Activated CD8-positive, alpha-beta T cell treated with anti-CD3 and anti-CD28 coated beads, Interleukin-2, amount 10 ng/mL, durations not matched to agents 7 days and 5 days (primary cell): ENCODE measurements at places on chromosomes 7 and 10.

DNA sequence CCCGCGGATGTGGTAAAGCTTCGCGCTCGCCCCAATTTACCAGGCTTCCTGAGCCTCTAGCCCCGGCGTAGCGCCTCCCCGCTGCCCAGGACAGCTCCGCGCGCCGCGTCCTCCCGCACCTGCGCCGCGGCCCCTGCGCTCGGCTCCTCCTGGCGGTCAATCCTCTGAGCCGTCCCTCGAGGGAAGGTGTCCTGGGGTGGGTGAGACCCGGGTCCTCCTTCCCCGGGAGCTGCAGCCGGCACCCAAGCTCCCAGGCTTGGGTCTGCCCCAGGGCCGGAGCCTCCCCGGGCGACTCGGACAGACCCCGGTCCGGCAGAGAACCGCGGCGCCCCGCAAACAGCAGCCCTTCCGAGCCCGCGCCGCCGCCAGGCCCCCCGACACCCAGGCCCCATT, 512 bp downstream of the OSBPL3 start:
- DNase-seq, result peak; percentile 91

GRCh38 chr10:42996588-42996987, 80.3 kb upstream of the RET start:
- peak; percentile 2 for DNase-seq

GRCh38 chr10:110170142-110170971, 37.0 kb upstream of the MXI1 start:
- no peak for DNase-seq

- no peak for DNase-seq
Measured at GRCh38 chr10:78600740-78601139, 468.0 kb upstream of the ZMIZ1 start.

GRCh38 chr7:107678110-107678753, 17.6 kb downstream of the SLC26A4 start:
- no peak for DNase-seq

DNA sequence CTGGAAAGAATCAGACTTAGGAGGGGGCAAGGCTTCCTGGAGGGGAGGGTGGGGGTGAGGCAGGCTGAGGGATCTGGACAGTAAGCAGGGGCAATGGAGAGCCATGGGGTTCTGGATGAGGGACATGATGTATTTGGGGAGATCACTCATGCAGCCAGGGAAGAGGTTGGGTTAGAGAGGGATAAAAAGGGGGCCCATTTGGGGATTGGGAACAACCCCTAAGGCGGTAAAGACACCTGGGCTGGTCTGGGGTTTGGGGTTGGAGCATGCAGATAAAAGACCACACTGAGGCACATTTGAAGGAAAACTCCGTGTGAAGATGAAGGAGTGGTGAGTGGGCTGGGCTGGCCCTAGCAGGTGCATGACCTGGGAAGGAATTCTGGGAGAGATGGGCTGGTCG, 30.8 kb downstream of the HIF1AN start:
- no peak for DNase-seq

GRCh38 chr7:155852426-155853301, 40.4 kb upstream of the SHH start:
- DNase-seq, result no peak

DNA sequence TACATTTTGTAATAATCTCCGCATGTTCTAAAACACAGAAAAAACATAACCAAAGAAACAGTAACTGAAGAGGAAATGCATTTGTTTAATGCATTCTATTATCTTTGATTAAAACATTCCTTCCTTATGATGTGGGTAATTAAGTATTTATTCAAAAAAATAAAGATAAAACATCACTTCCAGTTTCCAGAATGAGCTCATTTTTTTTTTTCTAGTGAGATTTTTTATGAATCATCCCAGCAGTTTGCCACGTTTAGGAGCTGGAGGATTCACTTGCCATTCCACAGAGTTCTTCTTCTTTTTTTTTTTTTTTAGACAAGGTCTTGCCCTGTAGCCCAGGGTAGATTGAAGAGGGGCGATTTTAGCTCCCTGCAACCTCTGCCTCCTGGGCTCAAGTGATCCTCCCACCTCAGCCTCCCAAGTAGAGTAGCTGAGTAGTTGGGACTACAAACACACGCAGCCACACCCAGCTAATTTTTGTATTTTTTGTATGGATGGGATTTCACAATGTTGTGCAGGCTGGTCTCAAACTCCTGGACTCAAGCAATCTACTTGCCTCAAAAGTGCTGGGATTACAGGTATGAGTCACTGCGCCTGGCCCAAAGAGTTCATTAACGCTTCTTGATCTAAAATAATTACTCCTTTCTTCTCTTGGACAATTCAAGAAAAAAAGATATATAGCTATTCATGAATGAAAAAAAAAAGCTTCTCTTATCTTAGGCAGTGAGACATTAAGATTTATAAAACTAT, 177.3 kb downstream of the DKK1 start:
- DNase-seq, result no peak

DNA sequence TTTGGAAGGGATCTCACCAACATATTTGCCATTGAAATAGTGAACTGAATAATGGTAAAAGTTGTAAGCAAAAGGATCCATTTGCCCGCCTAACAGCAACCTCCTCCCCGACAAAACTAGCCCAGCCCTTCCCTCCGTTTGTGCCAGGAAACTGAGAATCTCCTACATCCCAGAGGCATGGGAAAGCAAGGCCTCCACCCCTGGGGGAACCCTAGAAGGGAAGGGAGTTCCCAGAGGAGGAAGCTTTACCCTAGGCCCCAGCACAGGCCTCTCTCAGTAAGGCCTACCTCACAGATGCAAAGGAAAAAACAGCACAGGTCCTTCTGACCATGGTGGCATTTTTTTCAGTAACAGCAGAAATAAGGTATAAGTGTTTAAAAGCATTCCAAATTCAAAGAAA, 229.7 kb downstream of the ELMO1 start:
- no peak for DNase-seq

DNA sequence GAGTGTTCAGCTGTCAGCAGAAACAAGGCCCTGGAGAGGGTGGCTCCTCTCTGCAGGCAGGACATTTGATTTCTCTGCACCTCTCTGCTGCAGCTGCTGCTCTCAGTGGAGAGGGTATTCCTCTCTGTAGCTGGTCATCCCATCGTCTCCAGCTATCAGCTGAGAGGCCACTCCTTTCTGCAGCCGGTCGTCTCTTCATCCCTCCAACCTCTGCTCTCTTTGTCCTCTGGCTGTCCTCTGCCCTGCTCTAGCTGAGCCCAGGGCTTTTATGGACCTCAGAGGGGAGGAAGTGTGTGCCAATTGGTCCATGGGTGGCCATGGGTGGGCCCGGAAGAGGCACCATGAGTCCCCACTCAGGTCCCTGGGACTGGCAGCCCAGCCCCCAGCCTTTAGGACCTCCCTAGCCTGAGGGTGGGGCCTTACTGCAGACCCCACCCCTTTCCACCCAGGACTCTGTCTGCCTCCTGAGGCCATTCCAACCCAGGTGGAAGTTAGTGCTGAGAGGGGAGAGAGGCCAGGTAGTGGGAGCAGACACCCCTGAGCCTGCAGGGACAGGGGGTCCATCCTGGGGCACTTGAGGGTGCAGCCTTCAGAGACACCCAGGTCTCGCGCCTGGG, 26.2 kb upstream of the CDCA7L start:
- DNase-seq, result no peak

DNA sequence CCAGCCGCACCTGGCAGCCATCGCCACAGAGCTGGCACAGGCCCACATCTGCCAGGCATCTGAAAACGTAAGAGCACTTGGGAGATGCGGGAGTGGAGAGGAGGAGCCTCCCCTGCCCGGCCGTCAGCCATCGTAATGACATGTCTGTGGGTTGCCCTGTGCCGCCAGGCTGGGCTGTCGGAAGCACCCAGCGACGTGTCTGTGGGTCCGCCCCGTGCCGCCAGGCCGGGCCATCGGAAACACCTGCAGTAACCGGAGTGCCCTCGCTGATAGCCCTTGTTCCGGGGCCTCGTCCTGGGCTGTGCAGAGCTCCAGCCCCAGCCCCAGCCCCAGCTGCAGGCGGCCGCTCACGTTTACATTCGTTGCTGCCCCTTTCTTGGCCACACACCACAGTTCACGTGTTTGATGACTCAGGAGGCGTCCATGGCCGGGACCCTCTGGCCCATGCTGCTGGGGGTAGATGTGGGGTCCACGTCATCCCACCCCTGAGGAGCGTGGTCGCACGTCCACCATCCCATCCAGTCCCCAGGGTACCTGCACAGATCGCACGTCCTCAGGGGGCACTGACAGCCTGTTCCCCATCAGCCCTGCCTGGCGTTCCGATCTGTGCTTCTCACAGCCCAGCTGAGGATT, 30.0 kb upstream of the PRKAR1B start:
- DNase-seq, result no peak

- no peak for DNase-seq
Measured at GRCh38 chr7:106418526-106418925, 133.7 kb upstream of the NAMPT start.

DNA sequence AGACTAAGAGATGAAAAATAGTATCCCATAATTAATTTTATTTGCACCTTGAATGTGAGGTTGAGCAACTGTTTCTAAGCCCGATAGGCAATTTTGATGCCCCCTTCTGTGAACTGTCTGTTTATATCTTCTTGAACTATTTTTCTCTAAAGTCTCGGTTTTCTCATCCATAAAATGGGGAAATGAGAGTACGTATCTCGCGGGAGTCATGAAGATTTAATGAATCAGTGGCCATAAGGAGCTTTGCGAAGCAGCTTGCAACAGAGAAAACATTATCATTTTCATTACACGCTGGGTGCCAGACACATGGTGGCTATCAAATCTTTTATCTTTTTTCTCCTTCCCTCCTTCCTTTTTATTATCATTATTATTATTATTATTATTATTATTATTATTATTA, 108.1 kb upstream of the CARD11 start:
- no peak for DNase-seq

DNA sequence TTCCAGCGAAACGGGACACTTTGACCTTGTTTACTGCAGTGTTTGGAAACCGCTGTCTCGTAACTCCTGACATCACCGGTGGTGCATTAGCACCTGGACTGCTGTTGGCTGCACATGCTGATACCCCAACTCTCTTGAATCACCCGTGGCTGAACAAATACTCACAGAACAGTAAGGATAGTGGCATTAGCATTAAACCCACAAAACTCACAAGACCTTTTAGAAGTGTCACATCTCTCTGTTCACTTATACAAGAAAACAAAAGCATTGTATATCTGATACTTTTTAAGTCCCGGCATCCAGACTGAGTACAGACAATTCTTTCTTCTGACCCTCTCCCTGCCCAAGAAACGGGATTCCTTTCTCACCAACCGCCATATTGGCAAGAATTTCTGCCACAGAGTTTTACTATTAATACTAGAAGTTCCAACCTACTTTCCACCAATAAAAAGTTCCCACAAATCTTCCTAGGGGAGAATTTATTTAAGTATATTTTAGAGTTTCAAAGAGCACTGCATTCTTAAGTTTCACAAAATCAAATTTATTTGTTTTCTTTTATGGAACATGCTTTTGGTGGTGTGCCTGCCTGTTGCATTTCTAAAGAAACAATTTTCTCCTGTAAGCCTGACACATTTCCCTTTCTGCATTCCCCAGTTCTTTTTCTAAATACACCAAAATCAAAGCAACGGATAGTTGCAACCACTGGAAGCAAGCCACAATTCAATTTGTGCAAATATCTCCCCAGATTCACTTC, 208.4 kb upstream of the KLF14 start:
- DNase-seq, result no peak

GRCh38 chr10:1485357-1485756, 252.0 kb downstream of the ADARB2 start:
- no peak for DNase-seq

- DNase-seq, result no peak
Measured at GRCh38 chr7:20440472-20441105, 109.9 kb downstream of the ITGB8 start.

- no peak for DNase-seq
Measured at GRCh38 chr7:44378744-44379143, 53.4 kb upstream of the CAMK2B start.

GRCh38 chr10:47031211-47031900, 120.1 kb downstream of the PTPN20 start:
- no peak for DNase-seq

DNA sequence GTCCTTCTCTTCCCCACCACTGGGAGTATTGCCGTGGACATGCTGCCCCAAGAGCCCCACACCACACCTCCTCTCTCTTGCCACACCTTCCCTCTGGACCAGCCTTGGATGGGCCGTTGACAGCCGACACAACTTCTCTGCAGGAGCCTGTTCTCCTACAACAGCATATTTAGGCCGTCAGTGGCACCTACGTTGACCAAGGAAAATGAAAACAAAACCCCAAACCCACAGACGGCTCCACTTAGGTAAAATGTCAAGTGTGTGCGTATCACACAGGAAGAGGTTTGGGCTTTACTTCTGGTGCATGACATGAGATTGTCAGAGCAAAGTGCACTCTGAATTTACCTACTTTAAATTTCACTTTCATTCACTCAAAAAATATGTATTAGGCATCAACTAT, 246.6 kb downstream of the ZMYND11 start:
- peak; percentile 69 for DNase-seq

DNA sequence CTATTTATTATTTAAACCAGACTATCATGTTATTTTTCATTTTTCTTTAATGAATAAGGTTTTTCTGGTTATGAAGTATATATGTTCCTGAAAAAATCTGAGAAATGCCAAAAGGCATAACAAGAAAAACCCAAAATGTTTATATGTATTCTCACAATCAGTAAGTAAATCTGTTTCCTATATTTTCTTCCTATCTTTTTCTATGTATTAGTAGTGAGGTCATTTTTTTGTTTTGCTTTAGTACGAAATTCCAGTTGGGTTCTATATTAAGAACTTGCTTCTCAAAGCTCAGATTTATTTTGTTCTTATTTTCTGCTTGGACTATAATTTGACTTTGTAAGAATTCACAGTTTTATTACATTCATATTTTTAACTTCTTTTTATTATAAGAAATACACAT, 287.5 kb upstream of the NFE2L3 start:
- DNase-seq, result no peak

GRCh38 chr7:28329661-28330363, 82.5 kb upstream of the CREB5 start:
- peak; percentile 47 for DNase-seq

GRCh38 chr7:74320645-74321221, 31.5 kb downstream of the CLIP2 start:
- no peak for DNase-seq

- no peak for DNase-seq
Measured at GRCh38 chr7:157656195-157656769, 319.5 kb downstream of the DNAJB6 start.
